ENCODE measurements at places on chromosomes 4 and X.

GRCh38 chr4:30330894-30331652 lies 389.1 kb upstream of the PCDH7 start:
- no peak for DNase-seq

DNA sequence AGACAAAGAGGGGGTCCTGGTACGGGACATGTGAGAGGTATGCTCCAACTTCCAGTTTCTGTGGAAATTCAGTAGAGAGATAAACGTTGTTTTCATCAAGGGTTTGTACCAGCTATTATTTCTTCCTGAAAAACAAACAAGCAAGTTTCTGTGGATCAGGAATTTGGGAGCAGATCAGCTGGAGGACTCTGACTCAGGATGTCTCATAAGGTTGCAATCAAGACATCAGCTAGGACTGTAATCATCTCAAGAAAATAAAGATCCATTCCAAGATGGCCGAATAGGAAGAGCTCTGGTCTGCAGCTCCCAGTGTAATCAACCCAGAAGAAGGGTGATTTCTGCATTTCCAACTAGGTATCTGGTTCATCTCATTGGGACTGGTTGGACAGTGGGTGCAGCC lies 23.5 kb upstream of the NFKB1 start:
- DNase-seq: no peak

- DNase-seq: no peak
Measured at GRCh38 chr4:129264008-129264657, 168.2 kb downstream of the C4orf33 start.

GRCh38 chr4:130056286-130056685 lies 960.3 kb downstream of the C4orf33 start:
- no peak for DNase-seq

DNA sequence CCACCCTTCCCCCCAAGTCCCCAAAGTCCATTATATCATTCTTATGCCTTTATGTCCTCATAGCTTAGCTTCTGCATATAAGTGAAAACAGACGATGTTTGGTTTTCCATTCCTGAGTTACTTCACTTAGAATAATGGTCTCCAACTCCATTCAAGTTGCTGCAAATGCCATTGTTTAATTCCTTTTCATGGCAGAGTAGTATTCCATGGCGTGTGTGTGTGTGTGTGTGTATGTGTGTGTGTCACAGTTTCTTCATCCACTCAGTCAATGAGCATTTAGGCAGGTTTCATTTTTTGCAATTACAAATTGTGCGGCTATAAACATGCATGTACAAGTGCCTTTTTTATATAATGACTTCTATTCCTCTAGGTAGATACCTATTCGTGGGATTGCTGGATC lies 107.5 kb upstream of the GALNT7 start:
- no peak for DNase-seq

GRCh38 chr4:83961575-83961974 lies 425.7 kb downstream of the GPAT3 start:
- no peak for DNase-seq

GRCh38 chr4:89538886-89539285 lies 231.3 kb upstream of the GPRIN3 start:
- DNase-seq: no peak
